LNCaP clone FGC (cell line): ENCODE measurements at places on chromosomes 2 and 18.

GRCh38 chr18:56851774-56852173 lies 200.6 kb downstream of the WDR7 start:
- DNase-seq: no peak

DNA sequence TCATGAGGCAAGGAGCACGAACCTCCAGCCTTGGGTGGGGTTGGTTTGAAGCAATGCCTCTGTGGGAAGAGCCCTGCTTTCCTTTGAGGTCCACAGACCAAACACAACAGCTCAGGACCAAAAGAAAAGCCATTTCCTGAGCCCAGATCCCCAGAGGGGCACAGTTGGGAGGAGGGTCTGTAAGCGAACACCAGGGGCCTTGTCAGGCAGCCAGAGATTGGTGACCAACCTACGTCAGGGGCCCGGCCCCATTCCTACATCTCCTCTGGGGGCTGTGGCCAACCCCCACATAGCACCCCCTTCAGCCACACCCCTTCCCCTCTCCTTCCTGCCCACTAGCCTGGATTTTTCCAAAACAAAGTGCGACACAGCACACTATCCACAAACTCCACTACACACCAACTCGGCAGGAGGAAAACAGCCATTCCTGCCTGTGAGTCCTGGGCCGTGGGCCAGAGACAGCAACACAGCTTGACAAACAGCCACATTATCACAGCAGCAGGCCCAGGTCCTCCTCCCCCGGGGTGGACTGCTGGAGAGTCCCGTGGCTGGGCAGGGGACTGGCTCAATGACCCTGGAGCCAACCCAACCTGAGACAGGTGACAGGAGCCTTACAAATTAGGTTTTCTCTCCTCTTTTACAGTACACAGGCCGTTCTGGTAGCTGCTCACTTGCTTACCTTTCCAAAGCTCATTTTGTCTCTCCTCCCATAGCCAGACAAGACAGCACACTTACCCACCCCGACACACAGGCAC lies 98.8 kb downstream of the TNS1 start:
- DNase-seq: no peak

- no peak for DNase-seq
These were observed 3.0 kb downstream of the SCG2 start for GRCh38 chr2:223598994-223599639.

DNA sequence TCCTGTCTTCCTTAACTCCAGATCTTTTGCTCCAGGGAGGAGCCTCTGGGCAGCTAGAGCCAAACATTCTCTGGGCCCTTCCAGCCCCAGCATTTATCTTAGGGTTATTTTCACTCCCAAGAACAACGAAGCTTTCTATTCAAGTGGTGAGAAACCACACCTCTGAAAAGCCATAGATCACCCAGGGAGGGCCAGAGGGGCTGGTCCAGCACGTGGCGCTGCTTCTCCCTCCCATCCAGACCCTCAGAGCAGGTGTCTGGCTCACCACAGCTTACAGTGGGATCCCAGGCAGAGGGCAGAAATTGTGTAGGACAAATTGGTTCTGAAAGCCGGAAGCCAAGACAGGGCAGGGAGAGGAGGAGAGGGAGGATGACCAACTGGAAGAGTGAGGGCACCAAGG lies 74.0 kb upstream of the PKDCC start:
- no peak for DNase-seq

DNA sequence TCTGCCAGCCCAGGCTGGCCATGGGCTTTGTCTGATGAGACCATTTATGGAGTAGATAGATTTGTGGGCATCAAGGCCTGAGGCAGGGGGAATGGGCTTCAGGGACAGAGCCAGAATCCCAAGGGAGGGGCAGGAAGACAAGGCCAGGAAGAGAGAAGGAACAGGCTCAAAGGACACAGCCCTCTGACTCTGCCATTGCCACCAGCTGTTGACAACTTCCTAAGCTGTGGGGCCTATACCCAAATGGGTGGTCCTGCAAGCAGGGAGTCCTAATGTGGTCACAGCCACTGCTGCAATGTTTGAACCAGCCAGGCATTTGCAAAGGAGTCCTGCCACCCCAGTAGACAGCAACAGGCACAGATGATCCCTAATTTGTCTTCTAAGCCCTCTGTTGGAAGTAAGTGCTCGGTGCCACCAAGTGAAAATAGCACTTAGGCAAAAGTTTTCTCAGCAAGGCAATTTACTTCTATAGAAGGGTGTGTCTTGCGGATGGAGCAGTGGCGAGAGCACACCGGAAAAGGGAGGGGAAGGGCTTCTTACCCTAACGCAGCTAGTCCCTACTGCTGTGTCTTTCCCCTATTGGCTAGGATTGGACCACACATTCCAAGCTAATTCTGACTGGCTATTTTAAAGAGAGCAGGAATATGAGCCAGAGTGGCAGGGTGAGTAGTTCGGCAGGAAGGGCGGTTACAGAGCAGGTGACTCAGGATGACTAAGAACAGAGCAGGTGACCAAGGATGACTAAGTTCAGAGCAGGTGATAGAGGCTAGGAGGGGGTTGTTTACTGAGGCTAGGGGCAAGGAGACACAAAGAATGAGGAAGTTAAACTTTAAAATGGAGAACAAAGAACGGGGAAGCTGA lies 47.2 kb downstream of the C1QL2 start:
- no peak for DNase-seq

DNA sequence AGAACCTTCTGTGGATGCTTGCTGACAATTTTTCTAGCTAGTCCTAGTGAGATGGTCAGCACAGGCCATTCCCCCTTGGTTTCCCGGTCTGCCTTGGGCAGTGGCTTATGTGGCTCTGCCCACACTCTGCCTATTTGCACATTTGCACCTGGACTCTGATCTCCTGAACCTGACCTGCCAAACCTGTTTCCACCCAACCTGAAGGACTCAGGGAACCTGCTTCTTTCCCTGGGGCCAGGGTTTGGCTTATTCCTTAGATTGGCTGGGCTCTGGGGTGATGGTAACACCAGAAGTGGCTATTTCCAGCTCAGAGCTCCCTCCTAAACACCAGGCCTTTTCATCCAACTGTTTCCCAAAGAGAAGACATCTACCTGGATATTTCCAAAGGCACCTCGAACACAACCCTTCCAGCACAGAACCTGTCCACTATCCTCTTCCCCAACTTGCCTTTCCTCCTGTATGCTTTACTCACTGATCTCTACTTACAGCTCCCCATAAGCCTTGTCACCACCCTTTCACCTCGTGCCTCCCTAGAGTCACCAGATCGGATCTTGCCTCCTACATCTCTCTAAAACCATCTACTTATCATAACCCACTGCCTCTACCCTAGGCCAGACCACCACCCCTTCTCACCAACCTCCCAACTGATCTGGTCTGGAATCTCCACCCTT lies 5.8 kb upstream of the MTA3 start:
- peak; percentile 67 for DNase-seq

GRCh38 chr2:2793514-2793913 lies 462.4 kb upstream of the MYT1L start:
- no peak for DNase-seq

GRCh38 chr2:180291060-180291459 lies 284.0 kb upstream of the CWC22 start:
- DNase-seq: no peak
